Substantia nigra (tissue), 51 donors: ENCODE measurements at places on chromosomes 1 and 21.

- no peak for DNase-seq
Observed at GRCh38 chr1:147377263-147378246, 135.1 kb downstream of the CHD1L start.

GRCh38 chr1:213419401-213420030 lies 368.5 kb downstream of the RPS6KC1 start:
- DNase-seq = no peak

GRCh38 chr1:219283541-219283940 lies 109.9 kb downstream of the LYPLAL1 start:
- no peak for DNase-seq

DNA sequence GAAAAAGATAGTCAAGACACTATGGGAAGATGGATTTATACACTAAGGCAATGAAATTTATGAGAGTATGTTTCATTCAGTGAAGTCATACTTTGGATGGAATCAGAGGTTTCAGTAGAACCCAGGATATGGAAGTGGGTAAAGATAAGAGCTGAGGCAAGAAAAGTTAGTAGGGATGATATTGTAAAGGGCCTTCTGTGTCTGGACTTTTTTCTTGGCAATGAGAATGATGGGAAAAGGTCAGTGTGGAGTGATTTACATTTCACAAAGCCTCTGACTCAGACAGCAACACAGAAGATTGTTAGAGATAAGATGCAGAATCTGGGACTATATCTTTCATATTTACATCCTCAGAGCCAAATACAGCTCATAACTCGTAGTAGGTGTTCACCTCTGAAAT lies 32.1 kb downstream of the SH3BGR start:
- DNase-seq = no peak

DNA sequence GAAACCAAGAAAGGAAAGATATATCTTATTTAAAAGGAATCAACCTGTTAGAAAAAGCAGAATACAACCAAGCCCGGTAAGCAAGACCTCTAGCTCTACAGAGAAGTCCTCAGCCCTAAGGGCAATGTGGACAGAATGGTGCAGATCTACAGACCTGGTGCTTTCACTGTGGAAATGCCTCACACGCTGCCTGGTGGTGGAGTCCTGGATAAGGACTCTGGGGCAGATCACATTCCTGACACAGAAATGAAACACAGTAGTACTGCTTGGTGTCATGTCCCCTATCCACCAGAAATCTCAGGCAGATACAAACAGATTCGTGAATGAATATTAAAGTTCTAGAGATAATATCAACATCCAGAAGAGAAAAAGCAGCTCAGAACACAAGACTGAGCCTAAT lies 6.8 kb downstream of the CNN3 start:
- no peak for DNase-seq

GRCh38 chr1:87329526-87330056 lies 911 bp downstream of the LMO4 start:
- peak; percentile 25 for DNase-seq

DNA sequence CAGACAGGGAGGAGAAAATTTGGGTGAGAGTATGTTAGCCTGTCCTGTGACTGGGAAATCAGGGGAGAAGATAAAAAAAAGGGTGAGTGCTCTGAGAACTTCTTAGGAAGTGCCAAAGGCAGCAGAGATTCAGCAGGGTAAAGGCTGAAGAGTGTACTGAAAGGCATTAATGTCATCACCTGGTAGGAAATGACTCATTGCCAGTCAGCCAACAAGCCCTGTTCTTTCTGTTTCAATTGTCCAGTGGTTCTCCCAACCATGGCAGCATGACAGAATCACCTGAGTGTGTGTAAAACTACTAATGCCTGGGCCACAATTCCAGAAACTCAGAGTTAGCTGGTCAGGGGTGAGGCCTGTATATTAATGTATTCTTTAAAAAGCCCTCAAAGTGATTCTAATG lies 83.5 kb downstream of the INTS7 start:
- DNase-seq = no peak
